Right atrium auricular region (tissue), 2 donors: ENCODE measurements at places on chromosomes 1 and 21. TPM values are rescaled to one million over a fixed set of nuclear protein-coding genes. Genes with fewer than 3 reads are reported as not detected.

AGMAT gene
- not detected for total RNA-seq

FAM72C gene
- 0.33 TPM for total RNA-seq

PLA2G2A gene
- 185 TPM for total RNA-seq

HYI gene
- total RNA-seq: 17.3 TPM

PCSK9 gene
- 0.47 TPM for total RNA-seq

CFHR3 gene
- total RNA-seq: 0.20 TPM

DNM3 gene
- 1.0 TPM for total RNA-seq

KRTAP10-5 gene
- not detected for total RNA-seq

- no peak for DNase-seq
Measured at GRCh38 chr1:156180471-156180870, 13.4 kb upstream of the SLC25A44 start.

DNA sequence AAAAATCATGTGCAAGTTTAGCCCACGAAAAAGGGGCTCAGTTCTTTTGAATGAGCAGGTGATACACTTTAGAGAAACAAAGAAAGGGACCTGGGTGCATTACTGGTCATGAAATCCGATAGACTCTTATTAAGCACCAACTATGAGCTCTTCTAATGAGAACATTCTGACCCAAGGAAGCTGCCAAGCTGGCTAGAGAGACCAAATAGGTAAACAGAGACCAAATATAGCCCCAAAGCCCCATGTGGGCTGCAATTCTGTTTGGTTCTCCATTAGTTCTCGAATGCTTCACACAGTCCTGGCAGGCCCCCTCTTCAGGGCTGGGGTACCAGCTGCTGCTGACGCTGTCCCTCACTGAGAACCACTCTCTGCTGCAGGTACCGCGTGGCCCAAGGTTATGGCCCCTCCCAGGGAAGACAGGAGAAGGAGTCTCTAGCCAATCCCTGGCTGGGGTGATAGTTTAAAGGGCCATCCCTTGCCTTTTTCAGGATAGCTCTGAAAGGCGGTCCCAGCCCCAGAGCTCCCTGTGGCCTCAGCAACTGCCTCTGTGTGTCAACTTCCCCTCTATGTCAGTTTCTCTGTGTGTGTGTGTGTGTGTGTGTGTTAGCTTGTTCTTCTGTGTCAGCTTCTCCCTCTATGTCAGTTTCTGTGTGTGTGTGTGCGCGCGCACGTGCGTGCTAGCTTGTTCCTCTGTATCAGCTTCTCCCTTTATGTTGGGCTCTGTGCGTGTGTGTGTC, 7.1 kb upstream of the UBXN10 start:
- no peak for DNase-seq

GRCh38 chr1:235992868-235993267, 72.0 kb downstream of the NID1 start:
- DNase-seq: peak; percentile 50

DNA sequence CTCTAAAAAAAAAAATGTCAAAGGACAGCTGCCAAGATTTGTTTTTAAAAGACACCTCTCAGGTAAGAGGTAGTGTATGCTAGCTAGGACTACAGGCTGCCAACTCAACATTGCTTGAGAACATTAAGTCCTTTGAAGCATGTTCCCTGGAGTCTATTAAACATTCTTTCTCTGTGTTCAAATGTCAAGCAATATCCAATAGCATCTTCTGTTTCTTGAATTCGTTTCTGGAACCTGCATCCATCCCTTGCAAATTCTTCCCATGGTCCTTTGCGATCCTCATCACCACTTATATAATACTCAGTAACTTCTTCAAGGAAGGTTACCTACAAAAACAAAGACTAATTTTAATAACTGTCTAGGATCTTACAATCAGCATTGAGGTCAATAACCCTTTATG, 5.6 kb downstream of the PPP1R15B start:
- no peak for DNase-seq

DNA sequence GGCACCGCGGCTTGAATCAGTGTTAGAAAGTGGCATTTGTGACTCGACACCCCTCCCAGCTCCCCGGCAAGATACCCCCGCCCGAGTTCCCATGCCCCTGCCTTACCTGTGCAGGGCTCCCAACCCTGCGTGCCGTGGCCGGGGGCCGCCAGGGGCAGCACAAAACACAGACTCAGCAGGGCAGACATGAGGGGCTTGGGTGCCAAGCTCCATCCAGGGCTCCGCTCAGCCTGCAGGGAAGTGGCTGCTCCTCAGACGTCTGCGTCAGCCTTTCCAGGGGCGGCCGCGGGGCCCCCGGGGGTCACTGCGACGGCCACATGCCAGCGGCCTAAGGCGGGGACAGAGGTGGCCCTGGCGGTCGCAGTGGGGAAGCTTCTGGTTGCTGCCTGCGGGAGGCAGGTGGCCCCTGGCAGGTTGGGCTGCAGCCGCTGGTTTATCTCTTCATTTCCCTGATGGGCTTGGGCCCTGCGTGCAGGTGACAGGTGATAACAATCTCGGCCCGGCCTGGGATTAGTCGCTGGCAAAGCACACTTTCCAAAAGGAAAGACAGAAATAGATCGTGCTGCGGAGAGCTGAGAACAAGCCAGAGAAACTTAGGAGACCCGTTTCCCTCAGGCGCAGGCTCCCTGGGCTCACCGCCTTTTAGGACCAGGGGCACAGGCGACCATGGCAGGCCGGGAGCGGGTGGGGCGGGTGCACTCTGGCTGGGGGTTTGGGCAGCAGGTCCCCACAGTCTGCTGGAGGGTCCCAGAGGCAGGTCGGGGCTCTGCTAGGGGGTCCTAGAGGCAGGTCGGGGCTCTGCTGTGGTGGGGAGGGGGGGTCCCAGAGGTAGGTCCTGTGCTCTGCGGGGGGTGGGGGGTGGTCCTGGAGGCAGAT, at the start of gene TSPEAR:
TSS of gene TSPEAR (minus strand) at position 246 of the 876 bp plus-strand sequence. CDS start at position 188, 58 bp downstream.
- no peak for DNase-seq

DNA sequence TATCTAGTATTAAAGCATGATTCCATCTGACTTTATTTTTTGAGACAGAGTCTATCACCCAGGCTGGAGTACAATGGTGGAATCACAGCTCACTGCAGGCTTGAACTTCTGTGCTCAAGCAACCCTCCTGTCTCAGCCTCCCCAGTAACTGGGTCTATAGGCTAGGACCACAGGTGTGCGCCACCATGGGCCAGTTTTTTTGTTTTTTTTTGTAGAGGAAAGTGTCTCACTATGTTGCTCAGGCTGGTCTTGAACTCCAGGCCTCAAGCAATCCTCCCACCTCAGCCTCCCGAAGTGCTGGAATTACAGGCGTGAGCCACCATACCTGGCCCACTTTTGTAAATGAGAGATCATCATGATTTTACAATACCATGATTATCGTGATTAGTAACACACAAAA, 9.2 kb downstream of the PPP1R15B start:
- no peak for DNase-seq

GRCh38 chr1:150387200-150387599, 23.3 kb downstream of the RPRD2 start:
- no peak for DNase-seq

DNA sequence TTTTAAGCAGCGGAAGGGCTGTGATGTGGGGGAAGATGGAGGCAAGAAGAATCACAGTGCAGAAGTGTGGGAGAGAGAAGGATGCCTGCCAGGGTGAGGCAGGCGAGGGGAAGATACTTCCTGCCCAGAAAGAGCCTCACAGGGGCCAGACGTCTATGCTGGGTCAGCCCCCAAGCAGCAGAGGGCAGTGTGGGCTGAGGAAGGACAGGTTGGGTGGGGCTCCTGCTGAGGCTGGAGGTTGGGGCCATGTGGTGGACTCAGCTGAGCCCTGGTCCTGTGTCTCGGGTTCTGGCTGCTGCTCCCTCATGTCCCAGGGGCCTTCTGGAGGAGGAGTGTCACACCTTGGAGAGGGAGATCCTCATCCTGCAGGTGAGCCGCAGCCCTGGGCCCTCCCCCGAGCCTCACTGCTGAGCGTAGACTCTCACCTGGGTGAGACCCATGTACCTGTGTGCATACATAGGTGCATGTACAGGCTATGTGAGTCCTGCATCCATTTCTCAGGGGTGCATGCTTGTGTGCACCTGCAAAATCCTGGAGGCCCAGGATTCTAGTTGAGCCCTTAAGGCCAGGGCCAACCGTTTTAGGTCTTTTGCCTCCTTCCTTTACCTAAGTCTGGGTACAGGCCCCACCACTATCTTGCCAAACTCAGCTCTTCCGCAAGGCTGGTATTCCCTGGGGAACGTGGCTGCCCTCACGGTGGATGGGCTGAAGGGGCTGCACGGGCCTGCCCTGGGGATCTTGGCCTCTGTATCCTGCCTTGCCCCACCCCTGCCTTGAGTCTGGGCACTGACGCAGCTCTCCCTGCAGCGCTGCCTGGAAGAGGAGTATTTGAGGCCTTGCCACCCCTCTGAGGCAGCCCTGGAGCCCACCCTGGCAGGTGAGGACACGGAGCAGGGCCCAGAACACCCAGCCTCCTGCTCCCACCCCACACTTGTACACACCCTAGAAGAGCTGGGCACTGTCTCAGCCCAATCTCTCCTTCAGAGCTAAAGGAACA, 3.7 kb downstream of the CCDC24 start:
- DNase-seq: no peak

GRCh38 chr1:26522073-26522472, 7.5 kb upstream of the RPS6KA1 start:
- DNase-seq: no peak

- DNase-seq: no peak
Measured at GRCh38 chr1:38092256-38092655, 45.7 kb upstream of the POU3F1 start.

GRCh38 chr1:161185282-161185682, 8.0 kb upstream of the B4GALT3 start:
- DNase-seq: peak; percentile 89

- DNase-seq: no peak
Measured at GRCh38 chr1:246709835-246710234, 14.4 kb upstream of the SCCPDH start.

DNA sequence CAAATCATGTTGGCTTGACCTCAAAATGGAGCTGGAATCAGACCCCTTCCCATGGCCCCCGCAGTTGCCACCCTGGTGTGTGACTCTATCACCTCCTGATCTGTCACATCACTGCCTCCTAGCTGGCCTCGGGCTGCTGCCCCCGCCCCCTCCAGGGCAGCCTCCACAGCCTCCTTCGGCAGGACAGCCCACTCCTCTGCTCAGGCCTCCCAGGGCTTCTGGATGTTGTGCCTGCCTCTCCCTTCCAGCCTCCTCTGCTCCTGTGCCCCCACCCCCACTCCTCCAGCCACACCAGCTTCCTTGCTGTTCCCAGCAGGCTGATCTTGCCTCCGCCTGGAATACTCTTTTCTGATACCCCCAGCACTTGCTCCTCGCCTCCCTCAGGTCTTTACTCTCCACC, 134.4 kb upstream of the EDN2 start:
- DNase-seq: no peak
